ENCODE measurements at places on chromosomes 2 and 18. TPM values are rescaled to one million over a fixed set of nuclear protein-coding genes. Genes with fewer than 3 reads are reported as not detected.

ORMDL1 gene
- 38.6 TPM for polyA plus RNA-seq

FAM124B gene
- 4.0 TPM for polyA plus RNA-seq

SLC66A3 gene
- polyA plus RNA-seq: 44.1 TPM

SP140 gene
- polyA plus RNA-seq: 1.0 TPM

UGT1A10 gene
- polyA plus RNA-seq: not detected

CPS1 gene
- 0.98 TPM for polyA plus RNA-seq

PSD4 gene
- 6.3 TPM for polyA plus RNA-seq

SERPINB5 gene
- 5.6 TPM for polyA plus RNA-seq

UGT1A5 gene
- polyA plus RNA-seq: not detected

GYPC gene
- polyA plus RNA-seq: 138 TPM

GRCh38 chr2:10826625-10827024, 14.0 kb upstream of the PDIA6 start:
- DNase-seq: no peak

GRCh38 chr2:136378712-136379595, 261.0 kb upstream of the CXCR4 start:
- DNase-seq: no peak

DNA sequence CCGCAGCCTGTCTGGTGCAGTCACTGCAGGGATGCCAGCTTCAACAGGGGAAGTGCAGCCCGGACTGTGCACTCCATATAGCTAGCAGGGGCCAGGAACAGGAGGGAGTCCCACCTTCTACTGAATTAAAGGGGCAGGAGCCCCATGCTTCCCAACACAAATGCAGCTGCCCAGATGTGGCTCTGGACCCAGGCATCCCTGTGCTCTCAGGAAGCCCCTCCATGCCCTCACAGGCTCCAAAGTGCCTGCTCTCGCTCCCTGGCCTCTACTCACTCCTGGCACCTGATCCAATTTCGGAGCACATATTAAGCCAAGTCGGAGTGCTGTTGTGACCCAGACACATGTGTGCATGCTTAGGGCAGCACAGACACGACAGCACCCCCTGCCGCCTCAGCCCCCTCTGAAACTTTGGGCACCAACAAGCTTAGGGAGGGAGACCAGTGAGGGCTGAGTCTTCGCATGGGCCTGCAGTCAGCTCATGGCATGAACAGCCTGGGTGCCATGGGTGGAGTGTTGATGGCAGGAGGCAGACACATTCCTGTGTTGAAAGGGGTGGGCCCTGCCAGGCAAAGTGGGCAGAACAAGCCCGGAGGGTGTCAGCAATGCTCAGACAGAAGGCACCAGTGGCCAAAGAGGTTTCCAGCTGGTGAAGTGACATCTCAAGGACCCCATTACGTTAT, 83.5 kb downstream of the ZNF804A start:
- DNase-seq: no peak

GRCh38 chr2:201931475-201931874, 102.2 kb upstream of the FZD7 start:
- DNase-seq: no peak

- no peak for DNase-seq
These were observed 100.3 kb downstream of the RAB3GAP1 start for GRCh38 chr2:135152361-135152760.

DNA sequence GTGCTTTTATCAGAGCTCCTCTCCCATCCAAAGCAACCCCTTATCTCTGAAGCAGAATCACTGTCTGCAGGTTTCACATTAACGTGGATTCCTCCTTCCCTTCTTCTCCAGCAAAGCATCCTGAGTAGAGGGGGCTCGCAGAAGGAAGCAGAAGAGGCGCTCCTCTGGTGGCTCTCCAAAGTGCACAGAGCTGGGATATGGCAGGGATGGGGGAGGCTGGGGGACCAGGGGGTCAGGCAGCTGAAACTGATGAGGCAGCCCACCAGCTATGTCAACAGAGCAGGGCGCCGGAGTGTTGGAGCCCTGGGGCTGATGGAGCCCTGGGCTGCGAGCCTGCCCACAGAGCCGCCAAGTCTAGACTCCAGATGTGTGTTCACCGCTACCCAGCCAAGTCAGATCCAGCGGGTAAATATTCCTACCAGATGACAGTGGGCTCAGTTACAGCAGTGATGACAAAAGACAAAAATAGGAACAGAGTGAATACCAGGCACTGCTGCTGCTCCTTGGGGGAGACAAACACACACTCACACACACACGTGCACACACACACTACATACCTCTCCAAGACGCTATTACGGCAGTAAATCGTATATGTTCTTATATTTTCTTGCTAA, 678.3 kb upstream of the ID2 start:
- DNase-seq: peak; percentile 45

DNA sequence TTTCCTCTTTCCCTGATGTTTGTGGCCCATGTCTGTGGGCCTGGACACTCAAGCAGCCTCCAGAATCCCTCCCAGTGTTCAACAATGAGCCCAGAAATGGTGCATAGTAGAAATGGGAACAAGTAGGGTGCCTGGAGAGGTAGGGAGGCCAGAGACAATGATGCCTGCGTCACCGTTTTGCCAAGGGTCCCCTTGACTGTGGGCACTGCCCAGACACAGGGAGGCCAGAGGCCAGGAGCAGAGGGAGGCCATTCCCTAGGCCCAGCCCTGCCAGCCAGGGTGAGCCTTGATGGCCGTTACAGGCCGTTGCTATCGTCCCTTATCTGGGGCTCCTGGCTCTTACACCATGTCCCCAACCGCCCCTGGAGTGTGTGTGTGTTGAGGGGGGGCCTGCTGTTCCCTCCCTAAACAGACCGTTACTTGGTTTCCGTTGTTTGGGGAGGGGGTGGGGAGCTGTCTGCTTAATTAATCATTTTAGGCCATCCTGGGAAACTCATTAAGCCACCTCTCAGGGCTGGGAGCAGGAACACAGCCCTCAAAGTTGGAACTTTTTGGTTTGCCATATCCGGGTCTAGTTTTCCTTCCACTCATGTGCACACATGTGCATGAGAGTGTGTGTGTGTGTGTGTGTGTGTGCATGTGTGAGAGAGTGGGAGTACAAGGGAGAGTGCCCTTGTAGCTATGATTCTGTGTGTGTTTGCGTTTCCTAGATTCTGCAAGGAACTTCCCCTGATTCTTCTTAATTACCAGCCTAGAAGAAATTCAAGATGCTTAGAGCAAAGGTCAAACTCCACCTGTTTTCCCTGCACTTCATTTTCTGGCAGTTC, 135.2 kb upstream of the HAAO start:
- no peak for DNase-seq

DNA sequence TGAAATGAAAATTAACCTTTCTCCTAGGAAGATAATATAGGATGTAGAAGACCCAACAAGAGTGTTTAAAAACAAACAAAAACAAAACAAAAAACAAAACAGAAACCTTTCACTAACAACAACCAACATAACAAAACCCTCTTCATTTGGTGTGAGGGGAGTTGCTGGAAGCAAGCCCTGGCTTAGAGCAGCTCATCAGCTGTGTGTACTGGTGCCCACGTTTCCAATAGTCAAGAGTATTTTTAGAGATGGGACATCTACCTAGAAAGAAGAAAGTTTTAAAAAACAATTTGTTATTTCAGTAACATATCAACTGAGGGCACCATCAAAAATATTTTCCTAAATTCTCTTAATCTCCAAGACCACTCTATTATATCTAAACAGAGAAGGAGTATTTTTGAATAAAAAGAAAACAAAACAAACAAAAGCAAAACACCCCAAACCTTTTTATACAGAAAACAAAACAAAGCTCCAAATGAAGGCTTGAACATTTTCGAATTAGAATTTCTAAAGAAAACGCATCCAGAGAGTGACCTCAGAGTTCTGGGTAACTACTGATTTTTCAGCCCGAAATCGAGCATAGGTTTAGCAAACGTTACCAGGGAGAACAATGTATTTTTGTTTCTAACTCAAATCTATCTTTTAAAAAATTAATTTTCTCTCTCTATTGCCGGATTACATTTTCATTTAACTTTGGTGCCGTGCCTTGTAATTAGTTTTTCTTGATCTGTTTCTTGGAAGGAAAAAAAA, 134.6 kb downstream of the INSIG2 start:
- peak; percentile 17 for DNase-seq

DNA sequence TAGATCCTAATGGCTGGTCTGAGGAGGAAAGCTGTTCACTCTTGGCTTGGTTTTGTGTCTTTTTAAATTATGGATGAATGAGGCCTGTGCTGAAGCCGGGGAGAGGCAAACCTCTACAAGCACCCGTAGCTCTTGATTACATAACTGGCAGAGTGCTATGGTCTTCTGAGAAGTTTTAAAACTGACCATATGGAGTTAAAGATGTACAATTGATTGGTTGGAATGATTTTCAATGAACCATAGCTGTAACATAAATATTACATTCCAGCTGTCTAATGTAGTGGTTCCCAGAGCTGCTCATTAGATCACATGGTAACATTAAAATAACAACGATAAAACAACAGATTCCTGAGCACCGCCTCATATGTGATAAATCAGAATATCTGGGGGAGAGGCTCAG, 71.1 kb upstream of the MAP4K3 start:
- DNase-seq: no peak

- no peak for DNase-seq
These were observed 144.1 kb downstream of the FHOD3 start for GRCh38 chr18:36441426-36442240.

DNA sequence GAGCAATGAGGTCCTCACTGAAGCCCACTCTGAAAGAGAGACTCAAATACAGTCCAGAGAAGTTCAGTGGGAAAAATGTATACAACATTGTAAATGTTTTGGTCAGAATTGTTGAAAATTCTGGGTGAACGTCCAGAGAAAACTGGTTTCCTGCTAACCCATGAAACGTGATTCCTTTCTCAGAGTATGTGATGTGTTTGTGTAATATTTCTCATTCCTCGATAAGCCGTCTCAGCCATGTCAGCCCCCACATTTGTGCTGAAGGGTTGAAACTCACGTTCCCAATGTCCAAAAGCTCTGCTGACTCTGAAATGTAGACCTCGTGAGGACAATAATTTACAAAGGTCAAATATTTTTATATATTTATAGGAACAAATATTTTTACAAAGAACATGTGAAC, 51.6 kb downstream of the BMP10 start:
- no peak for DNase-seq

DNA sequence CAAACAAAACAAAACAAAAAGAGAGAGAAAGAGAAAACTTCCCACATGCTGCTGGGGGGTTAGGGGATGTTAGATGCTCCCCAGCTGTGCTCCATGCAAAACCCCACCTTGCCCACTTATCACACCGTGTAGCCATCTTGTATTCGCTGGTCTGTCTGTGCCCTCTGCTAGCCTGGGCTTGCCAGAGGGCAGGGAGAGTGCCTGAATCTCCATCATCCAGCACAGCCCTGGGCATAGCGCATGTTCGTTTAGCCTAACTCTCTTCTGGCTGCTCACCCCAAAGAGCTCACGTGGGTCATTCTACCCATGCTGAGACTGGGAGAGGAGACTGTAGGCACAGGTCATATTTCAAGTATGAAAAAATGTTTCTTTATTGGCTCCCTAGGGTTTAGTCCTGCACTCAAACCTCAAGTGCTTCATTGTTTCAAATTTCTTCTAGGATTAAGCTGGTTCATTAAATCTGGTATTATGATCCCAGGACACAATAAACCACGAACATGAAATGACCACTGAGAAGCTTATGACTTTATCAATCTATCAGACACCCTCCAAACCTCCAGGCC, 100.5 kb downstream of the KCNF1 start:
- no peak for DNase-seq

DNA sequence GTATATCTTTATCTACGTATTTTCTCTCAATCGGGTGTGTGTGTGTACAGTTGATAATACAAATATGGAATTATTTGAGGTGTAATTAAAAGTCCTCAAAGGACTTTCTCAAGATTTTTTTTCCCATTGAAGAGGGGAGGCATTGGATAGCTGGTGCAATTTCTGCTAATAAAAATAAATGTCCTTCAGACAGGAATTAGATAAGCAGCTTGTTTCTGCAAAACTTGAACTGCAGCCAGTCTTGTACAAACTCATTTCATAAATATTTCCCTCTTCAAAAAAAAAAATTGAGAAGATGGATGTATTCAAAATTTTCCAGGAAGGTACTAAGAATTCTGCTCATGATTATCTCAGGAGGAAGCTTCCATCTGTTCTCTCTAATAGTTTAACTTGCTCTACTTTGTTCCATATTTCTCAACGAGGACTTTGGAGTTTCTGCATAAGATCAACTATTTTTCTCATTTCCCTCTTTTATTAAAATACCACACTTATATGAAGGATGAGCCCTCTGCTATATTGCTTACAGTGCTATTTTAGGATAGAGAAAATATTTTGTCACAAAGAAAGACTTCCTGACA, 33.0 kb upstream of the GLS start:
- DNase-seq: no peak

DNA sequence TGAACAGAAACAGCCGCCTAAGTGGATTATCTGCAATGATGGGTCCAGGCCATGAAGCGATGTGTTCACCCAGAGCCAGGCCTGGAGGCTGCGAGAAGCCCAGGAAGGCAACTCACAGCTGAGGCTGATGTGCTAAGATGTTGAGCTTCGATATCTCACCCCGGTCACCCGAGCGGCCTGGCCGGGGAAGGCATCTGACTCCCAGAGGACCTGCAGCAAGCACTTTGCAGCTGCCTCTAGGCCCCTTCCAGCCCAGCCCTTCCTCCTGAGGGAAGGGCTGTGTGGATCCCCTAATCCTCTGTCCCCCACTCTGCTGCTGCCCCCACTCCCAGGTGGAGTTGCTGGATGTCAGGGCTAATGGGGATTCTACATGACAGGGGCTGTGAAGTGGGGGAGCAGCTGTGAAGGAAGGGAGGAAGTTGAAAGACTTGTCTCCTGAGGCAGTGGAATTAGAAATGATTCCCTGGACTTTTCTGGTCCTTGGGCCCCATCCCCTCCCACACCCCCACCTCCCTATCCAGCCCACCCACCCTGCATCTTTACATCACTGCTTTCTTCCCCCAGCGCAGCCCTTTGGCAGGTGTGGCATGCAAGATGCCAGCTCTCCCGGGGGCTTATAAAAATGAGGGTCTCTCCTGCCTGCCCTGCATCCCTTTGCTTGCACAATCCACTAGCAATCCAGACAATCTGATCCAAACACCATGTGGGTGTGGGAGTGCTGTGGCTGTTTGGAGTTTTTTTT, 4.3 kb downstream of the ATP6V1B1 start:
- DNase-seq: no peak

GRCh38 chr2:233817995-233818638, 36.2 kb downstream of the HJURP start:
- no peak for DNase-seq

DNA sequence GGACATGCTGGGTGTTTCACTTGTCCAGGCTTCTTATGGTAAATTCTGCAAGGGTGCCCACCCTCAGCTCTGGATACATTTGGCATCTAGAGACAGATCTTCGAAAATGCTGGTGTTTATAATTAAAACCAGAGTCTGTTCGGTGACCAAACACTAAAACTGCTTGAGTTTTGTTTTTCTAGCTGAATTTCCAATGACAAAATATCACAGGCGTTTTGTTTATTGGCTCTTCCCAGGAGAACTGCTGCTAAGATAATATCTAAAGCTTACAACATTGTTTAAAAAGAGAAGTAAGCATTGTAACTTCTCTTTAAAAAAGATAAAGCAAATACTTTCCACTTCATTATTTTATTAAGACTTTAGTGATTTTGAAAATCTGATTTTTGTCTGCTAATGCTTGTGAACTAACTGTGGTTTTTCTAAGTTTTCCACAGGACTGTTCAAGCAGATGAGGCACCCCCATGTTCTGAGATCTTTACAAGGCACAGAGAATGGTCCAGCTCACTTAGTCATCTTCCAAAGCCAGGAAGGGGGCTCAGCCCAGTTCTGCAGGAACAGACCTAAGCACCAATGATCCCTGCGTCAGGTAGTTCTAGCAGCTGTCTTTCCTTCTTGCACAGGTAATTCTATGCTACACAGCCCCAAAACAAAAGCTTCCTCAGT, 94.8 kb upstream of the LTBP1 start:
- no peak for DNase-seq

- no peak for DNase-seq
These were observed 50.0 kb downstream of the LPIN1 start for GRCh38 chr2:11796190-11797171.

- no peak for DNase-seq
These were observed 280.5 kb downstream of the CAMKMT start for GRCh38 chr2:44642123-44642857.
